ENCODE measurements at places on chromosomes 5 and 9.
A peak's percentile ranks its signal among the peaks of the same experiment; 100 is the strongest.

DNA sequence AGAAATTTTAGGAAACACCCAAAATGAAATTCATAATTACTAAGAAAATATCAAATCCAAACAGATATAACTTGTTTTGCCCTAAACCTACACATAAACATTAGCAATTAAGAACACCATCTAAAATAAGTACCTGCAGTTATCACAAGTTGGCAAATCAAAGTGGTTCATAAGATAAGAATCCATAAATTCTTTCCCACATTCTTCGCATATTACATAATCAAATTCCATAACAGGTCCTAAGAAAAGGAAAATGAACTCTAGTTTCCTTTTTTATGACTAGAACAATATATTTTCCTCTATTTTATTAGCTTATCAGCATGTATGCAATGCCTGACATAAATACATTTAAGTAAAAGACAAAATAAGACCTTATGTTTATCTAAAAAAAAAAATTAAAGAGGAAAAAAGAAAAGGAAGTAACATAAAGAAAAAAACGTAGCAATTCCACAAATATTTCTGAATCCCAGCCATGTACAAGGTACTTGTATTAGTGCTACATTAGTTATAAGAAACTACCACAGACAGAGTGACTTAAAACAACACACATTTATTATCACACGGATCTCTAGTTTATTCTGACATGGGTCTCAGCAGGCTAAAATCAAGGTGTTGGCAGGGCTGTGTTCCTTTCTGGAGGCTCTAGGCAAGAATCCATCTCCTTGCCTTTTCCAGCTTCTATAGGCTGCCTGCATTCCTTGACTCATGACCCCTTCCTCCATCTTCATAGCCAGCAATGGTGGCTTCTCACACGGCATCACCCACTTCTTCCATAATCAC lies 7.5 kb downstream of the XPA start:
- no peak for DNase-seq

GRCh38 chr9:100286257-100286656 lies 66.5 kb downstream of the TEX10 start:
- no peak for DNase-seq

DNA sequence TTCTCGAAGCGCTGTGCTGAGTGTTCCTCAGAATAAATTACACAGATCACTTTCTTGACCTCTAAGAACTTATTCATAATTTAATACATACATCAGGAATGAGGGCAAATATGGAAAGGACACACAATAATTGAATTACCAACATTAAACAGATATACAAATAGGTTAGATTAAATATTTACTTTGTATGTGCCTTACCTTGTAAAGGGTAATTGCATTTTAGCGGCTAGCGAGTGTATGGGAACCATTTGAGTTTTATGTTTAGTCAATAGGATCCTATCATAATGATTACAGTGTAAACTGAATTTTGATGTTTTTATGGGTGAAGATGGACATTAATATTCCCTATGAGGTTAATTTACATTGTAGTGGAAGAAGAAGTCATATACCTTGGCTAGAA lies 1187.1 kb upstream of the WWC1 start:
- no peak for DNase-seq

- no peak for DNase-seq
These were observed 60.9 kb downstream of the CXXC5 start for GRCh38 chr5:139708877-139709581.

DNA sequence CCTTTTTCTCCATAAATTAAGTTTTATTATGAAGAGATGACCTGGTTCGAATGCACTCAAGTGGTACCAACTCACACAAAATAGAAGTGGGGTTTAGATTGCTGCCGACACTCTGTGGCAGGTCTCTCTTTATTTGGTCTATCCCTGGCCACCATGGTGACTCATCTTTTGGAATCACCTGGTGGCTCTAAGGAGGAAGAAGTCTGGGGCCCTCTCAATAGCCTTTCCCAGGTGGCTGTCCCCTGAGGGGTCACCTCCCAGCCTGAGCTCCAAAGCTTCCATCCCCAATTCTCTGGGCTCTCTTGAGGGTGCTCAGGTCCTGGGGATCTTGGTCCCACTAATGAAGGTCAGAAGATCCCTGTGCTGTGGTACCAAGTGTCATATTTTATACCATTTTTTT lies 136.8 kb downstream of the MVB12B start:
- DNase-seq: no peak

DNA sequence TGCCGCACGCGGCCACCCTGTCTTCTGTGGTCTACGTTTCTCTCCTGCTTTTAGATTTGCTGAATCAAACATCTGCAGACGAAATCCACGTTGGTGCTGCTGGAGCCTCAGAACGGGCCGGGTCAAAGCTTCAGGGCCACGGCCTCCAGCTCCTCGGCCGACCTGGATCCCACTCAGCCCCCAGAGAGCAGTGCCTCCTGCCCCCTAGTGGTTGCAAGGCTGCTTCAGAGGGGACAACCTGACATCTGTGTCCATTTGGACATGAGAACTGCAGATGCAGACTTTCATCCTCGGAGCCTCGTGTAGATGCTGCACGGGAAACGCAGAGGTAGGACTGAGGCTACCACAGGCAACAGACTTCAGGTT lies 23.0 kb upstream of the SLC6A3 start:
- no peak for DNase-seq

- DNase-seq: no peak
These were observed 117.0 kb downstream of the CRB2 start for GRCh38 chr9:123472862-123473614.

DNA sequence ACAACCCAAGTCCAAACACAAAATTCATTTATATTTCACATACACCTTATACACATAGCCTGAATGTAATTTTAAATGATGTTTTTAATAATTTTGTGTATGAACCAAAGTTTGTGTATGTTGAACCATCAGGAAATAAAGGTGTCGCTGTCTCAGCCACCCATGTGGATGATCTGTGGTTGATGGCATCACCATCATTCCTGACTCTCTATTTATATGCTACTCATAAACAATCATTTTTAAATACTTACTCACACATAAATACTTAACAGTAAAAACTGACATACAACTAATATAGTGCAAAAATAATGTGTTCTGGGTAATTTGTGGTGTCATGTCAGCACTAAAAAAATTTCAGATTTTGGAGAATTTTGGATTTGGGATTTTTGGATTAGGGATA lies 38.4 kb downstream of the SMC5 start:
- no peak for DNase-seq

DNA sequence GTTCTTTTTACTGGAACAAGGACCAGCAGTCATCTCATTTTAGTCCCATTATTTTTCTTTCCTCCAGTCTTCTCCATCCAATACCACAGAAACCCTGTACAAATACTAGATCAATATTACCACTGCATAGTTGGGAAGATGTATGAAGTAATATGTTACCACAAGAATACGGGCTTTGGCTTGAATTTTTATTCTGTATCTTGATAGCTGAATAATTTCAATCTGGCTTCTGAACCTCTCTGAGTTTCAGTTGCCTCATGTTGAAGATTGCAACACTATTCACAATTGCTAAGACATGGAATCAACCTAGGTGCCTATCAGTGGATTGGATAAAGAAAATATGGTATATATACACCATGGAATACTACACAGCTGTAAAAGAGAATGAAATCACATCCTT lies 82.9 kb downstream of the SGCD start:
- no peak for DNase-seq

- DNase-seq: no peak
These were observed 1763.7 kb downstream of the EFNA5 start for GRCh38 chr5:105907016-105907415.

DNA sequence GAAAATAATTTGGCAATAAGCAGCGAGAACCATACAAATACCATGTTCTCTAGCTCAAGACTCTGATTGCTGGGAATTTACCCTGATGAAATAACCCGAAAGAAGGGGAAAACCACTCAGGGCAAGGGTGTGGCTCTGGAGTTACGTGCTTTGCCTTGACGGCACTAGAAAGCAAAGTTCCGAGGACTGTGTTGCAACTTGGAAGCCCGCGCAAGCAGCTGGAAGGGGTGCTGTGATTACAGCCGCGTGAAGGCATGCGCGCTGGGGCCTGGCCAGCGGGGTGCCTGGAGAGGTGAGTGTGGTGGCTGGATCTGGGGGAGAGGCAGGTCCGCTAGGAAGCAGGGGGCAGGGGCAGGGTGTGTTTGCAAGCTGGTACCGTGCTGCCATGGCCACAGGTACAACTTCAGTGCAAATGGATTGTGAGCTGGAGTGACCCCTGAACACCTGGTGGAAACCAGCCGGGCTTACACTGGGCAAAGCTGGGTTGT lies 52.6 kb upstream of the CNOT6 start:
- no peak for DNase-seq

GRCh38 chr9:109181284-109181683 lies 14.2 kb upstream of the FRRS1L start:
- no peak for DNase-seq

DNA sequence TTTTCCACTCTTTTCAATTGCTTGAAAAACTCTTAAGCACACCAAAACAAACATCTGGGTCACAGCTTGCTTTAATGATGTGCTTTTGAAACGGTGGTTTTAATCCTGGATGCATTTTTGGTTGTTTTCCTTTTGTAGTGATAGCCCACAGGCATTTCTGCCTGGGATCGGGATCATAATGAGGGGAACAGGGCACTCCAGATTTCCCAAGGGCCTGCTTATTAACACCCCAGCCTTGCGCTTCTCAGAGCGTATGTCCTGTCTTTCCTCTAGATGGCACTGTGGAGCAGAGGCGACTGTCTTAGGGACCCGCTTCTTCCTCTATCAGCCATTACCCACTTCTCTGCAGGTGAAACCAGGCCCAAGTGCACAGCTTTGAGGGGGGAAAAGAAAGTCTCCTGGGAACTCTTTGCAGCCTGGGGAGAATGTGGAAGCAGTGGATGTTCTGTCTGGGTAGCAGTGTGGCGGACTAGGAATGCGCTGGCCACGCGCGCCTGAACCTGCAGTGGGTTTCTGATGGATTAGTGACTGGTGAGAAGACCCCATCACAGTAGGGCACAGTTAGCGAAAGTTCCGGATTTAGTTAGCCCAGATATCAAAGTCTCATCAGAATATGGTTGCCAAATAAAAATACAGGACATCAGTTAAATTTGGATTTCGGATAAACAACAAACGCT lies 190.1 kb downstream of the GNA14 start:
- peak; percentile 76 for DNase-seq

GRCh38 chr5:108858959-108859358 lies 111.3 kb downstream of the FER start:
- no peak for DNase-seq

- DNase-seq: no peak
These were observed 40.8 kb downstream of the WHRN start for GRCh38 chr9:114464281-114465051.

DNA sequence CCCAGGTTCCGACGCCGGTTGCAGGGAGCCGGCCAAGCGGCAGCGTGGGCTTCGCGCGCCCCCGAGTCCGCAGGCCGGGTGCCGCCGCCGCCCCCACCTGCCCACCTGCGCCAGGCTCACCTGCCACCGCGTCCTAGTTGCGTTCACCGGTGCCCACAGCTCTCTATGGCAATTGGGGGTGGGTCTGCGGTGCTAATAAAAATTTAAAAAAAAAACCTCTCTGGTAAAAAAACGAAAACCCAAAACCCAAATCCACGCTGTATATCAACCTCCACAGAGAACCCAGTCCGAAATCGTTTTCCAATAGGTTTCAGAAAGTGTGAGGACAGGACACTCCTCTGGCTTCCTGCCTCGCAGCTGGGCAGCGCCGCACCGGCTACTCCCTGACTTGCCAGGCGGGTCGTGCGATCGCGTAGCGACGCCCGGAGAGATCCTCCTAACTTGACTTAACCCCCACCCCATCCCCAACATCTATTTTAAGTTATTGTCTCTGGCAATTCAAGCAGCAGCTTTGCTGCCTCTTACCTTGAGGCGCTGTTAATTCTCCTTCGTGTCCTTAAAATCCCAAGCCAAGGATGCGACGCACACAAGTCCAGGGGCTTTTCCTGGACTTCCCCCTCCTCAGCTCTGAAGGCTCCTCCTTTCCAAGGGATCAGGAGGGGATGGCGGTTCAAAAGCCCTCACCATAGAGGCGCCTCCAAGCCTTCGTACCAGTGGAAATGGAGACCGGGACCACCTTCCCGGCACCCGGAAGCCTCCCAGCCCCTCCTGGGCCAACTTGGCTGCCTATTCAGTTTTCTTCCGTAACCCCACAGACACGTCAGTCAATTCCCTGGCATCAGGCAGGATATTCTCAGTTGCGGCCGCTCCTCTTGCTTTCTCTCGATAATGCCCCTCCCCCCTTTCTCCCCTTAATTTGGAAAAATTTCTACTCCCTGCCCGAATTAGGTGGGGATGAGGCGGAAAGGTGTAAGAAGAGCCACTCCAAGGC lies 1639.4 kb upstream of the C9orf72 start:
- DNase-seq: no peak

GRCh38 chr9:121556082-121556481 lies 56.4 kb upstream of the GGTA1 start:
- no peak for DNase-seq

DNA sequence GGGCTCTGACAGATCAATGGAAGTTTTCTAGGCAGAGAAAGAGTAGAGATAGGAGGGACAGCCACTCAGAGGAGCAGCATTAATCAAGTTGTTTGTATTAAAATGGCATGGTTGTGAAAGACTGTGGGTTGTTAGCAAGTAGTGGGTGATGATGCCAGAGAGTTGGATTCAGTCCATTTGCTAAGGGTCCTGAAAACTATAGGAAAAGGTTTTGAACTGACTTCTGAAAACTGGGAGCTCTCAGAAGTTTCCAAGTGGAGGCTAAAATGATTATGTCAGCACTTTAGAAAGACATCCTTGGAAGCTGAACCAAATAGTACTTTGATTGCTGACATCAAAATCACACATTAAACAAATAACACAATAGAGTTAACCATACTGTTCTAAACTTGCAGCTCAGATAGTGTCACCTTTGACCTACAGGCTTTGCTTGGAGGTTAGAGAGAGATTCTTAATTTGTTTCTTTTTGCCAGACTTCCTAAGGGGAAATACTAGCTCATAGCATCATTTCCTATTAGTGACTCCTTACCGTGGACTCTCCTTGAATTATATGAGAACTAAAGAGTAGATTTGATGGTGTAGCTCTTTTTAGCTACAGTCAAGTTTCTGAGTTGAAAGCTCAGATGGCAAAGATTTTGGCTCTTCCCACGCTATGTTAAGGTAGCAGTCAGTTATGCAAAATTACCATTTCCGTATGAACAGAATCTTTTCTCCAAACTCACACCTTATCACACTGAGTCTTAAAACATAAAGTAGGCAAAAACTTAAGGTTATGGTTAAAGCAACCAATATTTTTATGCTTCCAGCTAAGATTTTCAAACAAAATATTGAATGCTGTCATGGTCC lies 277.1 kb downstream of the NR3C1 start:
- DNase-seq: no peak

GRCh38 chr5:36655161-36655560 lies 48.8 kb downstream of the SLC1A3 start:
- DNase-seq: no peak

GRCh38 chr5:113367586-113367985 lies 67.2 kb downstream of the TSSK1B start:
- DNase-seq: no peak

GRCh38 chr5:155897761-155898160 lies 429.2 kb upstream of the SGCD start:
- DNase-seq: no peak

DNA sequence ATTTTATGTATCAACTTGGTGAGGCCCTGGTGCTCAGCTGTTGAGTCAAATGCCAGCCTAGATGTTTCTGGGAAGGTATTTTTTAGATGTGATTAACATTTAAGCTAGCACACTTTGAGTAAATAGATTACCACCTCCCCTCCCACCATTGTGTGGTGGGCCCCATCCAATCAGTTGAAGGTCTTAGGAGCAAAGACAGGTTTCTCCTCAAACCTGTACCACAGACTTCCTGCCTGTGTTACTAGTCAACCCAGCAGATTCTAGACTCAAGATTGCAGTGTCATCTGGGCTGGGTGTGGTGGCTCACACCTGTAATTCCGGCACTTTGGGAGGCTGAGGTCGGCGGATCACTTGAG lies 33.8 kb downstream of the MRPL36 start:
- no peak for DNase-seq

GRCh38 chr5:115736004-115736689 lies 80.3 kb downstream of the CDO1 start:
- no peak for DNase-seq
